ENCODE measurements at places on chromosomes 12 and 14. TPM values are rescaled to one million over a fixed set of nuclear protein-coding genes. Genes with fewer than 3 reads are reported as not detected.
A peak's percentile ranks its signal among the peaks of the same experiment; 100 is the strongest.

The DLST gene
- total RNA-seq, result 71.1 TPM

The MYF6 gene
- not detected for total RNA-seq

The DACT1 gene
- 3.5 TPM for total RNA-seq

- no peaks in the 10 kb centered on the region for H3K27me3 ChIP-seq
- no peak overlapping the region for H3K4me3 ChIP-seq
These were observed 59.2 kb downstream of the GSC start for GRCh38 chr14:94710731-94711130.

DNA sequence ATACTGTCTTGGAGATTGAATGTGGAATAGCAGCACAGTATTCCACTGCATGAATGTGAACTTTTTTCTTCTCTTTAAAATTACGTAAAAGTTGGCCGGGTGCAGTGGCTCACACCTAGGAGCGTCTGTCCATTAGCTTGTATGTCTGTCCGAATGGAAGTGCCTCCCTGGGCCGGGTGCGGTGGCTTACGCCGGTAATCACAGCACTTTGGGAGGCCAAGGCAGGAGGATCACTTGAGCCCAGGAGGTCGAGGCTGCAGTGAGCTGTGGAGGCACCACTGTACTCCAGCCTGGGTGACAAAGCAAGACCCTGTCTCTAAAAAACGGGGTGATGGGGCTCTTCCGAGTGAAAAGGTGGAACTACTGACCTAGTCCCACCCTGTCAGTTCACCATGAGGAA lies 22.6 kb upstream of the VSX2 start:
- no peak overlapping the region for H3K27ac ChIP-seq
- DNase-seq, result no peak
- no peak overlapping the region for H3K4me3 ChIP-seq
- H3K36me3 ChIP-seq, result no peaks in the 10 kb centered on the region
- no peaks in the 10 kb centered on the region for H3K27me3 ChIP-seq

GRCh38 chr12:127779301-127780045 lies 487.5 kb upstream of the TMEM132C start:
- H3K36me3 ChIP-seq, result no peaks in the 10 kb centered on the region
- DNase-seq, result no peak
- no peak overlapping the region for H3K4me3 ChIP-seq
- no peaks in the 10 kb centered on the region for H3K27me3 ChIP-seq
- no peak overlapping the region for H3K27ac ChIP-seq
- H3K4me1 ChIP-seq, result no peaks in the 10 kb centered on the region

GRCh38 chr12:32821293-32821692 lies 65.6 kb upstream of the YARS2 start:
- H3K27ac ChIP-seq, result peak overlapping the region; percentile 69
- H3K4me3 ChIP-seq, result peak overlapping the region; percentile 15
- no peaks in the 10 kb centered on the region for H3K27me3 ChIP-seq
- no peak for DNase-seq
